ENCODE measurements at places on chromosomes 3 and 15. TPM values are rescaled to one million over a fixed set of nuclear protein-coding genes. Genes with fewer than 3 reads are reported as not detected.
A peak's percentile ranks its signal among the peaks of the same experiment; 100 is the strongest.

DNA sequence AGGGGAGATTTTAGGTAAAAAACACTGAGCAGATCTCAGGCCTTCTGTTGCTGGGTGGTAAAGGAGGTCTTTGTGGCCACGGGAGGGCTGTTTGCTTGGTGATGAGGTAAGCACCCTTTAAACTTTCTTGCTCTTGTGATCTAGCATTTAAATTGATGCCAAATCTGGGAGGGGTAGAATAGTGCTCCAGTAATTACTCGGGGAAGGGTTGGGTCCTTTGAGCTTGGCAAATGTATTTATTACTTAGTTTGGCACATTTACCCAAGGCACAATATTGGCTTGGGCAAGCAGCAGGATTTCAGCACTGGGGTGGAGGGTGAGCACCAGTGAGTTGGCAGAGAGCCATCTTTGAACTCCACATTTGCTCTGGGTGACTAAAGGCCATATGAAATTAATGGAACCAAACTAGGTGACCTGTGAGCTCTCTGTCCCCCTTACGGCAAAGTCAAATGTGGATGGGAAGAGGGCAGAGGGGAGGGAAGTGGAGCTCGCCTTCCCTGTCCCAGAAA, 185.9 kb upstream of the ONECUT1 start:
- DNase-seq, result no peak

The ARHGEF26 gene
- 13.8 TPM for total RNA-seq

The LCTL gene
- not detected for total RNA-seq

DNA sequence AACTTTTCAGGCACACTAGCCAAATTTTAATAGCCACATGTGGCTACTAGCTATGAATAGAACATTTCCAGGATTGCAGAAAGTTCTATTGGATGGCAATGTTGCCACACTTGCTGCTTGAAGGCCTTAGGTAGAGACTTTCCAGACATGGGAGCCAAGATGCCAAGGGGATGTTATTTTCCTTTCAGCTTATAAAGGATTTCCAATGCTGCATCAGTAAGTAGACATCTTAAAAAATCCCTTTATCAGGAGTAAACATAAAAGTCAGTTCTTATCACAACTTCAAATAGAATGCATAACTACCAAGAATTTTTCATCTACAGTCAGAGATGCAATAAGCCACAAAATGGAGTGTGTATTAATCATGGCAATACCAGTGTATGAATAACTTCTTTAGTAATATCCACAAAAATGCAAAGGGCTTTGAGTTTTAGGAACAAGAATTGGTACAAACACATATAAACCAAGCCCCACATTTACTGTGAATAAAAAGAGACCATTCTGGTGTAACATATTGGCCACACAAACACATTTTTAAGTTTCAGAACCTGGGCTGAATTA, 457.1 kb upstream of the ADAMTS9 start:
- peak; percentile 23 for DNase-seq

DNA sequence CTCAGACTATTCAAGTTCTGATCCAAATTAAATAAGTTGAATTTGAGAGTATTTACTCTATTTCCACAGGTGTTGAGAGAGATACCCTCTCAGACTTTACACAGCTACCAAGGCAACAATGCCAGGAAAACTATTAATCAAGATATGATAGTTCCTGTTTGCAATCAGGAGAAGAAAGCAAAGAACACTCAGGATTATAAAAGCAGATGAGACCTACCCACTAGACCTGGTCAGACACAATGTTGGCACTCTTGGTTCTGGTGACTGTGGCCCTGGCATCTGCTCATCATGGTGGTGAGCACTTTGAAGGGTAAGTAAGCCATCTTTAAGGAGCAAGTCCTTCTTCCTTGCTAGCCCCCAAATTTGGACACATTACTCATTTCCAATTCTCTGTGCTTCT, at the start of gene CPB1:
CPB1 (plus strand) TSS at position 227 of the 400 bp plus-strand sequence; CDS start at position 240, 13 bp downstream.
- no peak for DNase-seq

DNA sequence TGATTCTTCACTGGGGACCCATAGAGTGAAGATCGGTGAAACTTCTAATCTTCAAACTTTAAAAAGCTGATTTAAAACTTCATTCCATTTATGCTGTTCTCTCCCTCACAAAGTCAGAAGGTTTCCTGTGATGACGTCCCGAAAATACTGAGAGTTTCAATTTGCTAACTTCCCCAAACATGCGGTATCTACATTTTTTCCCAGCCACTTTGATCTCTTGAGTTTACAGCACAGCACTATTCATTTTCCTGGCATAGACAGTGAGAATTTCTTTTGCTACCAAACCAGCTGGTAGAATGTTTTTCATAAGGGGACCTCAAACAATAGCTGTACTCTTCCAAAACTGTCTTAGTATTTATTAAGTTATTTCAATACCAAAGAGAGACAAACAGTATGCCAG, 156.8 kb downstream of the LSAMP start:
- peak; percentile 73 for DNase-seq

The CHRNB4 gene
- not detected for total RNA-seq

DNA sequence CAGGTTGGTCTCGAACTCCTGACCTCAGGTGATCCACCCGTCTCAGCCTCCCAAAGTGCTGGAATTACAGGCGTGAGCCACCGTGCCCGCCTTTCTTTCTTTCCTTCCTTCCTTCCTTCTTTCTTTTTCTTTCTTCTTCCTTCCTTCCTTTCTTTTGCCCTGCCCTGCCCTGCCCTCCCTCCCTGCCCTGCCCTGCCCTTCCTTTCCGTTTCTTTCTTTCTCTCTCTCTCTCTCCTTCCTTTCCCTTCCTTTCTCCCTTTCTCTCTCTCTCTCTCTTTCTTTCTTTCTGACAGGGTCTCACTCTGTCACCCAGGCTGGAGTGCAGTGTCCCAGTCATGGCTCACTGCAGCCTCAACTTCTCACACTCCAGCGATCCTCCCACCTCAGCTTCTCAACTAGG, 74.6 kb downstream of the UMPS start:
- no peak for DNase-seq

GRCh38 chr3:116200956-116201690, 244.2 kb downstream of the LSAMP start:
- DNase-seq, result no peak

GRCh38 chr3:24342275-24342674, 152.4 kb downstream of the THRB start:
- no peak for DNase-seq

- no peak for DNase-seq
Measured at GRCh38 chr15:69153046-69153445, 7.4 kb upstream of the GLCE start.

- DNase-seq, result peak; percentile 24
Measured at GRCh38 chr3:141302364-141303141, 65.8 kb upstream of the ZBTB38 start.

DNA sequence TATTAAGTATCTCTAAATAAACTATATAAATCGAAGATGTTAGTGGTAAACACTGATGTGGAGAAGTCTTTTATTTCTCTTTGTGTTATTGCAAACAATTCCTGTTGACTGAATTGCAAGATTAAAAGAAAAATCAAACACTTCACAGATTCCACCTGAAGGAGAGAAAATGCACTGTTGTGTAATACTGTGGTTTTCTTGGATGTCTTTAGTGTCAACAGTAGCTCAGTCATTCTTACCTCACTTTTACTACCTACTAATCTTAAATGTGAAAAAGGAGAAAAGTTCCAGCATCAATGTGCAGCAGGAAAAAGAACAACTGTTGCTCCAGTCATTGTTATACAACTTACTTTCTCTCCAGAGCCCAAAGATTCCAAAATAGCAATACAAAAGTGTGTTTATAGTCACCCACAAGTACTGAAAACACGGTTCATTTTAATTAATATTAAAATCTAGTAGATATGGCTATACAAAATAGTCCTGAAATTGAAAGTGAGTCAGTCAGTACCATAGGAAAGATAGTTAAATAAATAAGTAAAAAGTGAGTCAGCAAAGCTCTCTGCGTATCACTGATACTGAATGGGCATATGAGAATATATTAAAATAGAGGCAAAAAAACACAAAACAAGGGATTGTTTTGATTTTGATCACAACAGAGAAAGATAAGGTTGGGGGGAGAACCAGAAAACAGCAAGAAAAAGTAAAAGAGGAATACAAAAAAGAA, 90.5 kb upstream of the CSPG5 start:
- DNase-seq, result no peak

The ADGRG7 gene
- total RNA-seq, result 0.10 TPM

The QTRT2 gene
- 23.9 TPM for total RNA-seq

The HRG gene
- total RNA-seq, result not detected

DNA sequence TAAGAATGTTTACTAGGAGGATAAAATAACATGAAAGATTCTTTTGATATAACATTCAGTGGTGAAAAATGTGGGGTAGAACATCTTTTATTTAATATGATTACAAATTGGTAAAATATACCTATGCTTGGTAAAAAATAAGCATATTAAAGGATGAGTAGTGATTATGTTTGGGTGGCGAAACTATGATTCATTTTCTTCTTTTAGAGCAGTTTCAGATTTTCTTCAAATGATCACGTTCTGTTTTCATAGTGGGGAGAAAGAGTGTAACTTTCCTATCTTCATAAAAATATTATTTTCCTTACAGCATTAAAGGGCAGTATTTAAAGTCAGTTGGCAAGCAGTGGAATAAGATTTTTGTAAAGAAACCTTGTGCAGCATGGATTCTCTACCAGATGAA, 15.5 kb downstream of the DZIP3 start:
- DNase-seq, result no peak

The CD200R1 gene
- 6.3 TPM for total RNA-seq

The C3orf33 gene
- total RNA-seq, result 3.7 TPM

- no peak for DNase-seq
Measured at GRCh38 chr3:38059591-38059990, 20.6 kb downstream of the DLEC1 start.

The GPR176 gene
- total RNA-seq, result 10.3 TPM

- DNase-seq, result no peak
Measured at GRCh38 chr3:170753421-170754310, 116.3 kb downstream of the RPL22L1 start.

The NPAP1 gene
- not detected for total RNA-seq

Measured in skin of body (tissue), 3 donors.